Gastrocnemius medialis (tissue), 4 donors: ENCODE measurements at places on chromosomes 6 and 20. TPM values are rescaled to one million over a fixed set of nuclear protein-coding genes. Genes with fewer than 3 reads are reported as not detected.

Gene RTEL1
- total RNA-seq: 7.9 TPM

Gene ADGRF5
- total RNA-seq: 37.5 TPM

Gene PPP1R3D
- total RNA-seq: 12.0 TPM

DNA sequence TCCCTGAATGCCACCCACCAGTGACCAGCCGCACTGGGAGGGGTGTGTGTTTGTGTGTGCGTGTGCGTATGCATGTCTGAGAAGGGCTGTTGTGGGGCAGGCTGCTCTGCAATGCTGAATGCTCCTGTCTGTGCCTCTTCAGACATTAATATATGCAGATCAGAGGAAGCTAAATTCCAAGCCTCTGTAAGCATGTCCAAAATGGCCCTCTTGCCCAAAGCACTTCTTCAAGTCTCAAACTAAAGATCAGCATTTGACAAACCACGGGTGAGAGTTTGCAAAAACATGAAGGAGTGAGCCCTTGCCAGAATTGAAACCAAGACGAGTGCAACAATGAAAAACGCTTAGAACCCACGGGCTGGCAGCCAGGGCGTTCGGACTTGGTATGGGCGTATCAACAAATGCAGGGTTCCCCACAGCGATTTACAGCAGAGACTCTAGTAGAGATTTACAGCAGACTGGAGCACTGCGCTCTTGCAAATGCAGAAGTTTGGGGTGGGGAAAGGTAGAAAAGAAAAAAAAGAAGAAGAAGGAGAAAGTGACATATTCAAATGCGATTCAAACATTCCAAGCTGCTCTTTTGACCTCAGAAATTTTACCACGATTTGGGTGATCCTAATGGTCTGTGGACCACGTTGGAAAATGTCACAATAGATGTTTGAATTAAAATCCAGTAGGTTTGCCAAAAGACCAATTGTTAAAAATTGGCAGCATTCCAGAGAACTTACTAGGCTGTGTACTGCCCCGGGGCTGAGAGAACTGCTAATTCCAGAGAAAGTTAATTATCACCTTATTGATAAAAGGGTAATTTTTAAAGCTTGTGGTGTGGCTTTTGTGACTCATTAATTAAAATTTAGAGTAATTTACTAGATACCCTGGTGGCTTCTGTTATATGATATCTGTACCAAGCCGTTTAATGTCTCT lies 3.5 kb downstream of the SCML4 start:
- no peak overlapping the region for H3K27ac ChIP-seq
- DNase-seq: no peak
- no peaks in the 10 kb centered on the region for H3K27me3 ChIP-seq
- H3K4me3 ChIP-seq: peak overlapping the region; percentile 40

Gene CYP39A1
- total RNA-seq: 3.8 TPM

Gene RBM12
- total RNA-seq: 23.7 TPM

DNA sequence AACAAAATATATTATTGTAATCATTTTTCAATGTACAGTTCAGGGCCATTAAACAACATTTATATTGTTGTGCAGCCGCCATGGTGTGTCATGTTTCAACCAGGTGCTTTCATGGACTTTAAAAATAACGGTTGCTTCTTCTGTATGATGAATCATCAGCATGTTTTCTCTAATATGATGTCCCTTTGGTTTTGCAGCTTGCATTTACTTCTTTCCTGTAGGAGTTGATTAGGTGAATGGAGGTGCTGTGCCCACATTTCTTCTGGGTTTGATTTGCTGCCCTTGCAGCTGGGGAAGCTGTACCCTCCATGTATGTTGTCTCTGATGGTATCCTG lies 54.9 kb upstream of the TULP4 start:
- no peaks in the 10 kb centered on the region for H3K36me3 ChIP-seq
- no peak for DNase-seq
- H3K4me1 ChIP-seq: peaks cover 46% of the 10 kb centered on the region
- peak overlapping the region; percentile 67 for H3K27ac ChIP-seq
- H3K27me3 ChIP-seq: no peaks in the 10 kb centered on the region

Gene TSBP1
- total RNA-seq: not detected

Gene MDFI
- total RNA-seq: not detected

- H3K27ac ChIP-seq: no peak overlapping the region
- H3K4me1 ChIP-seq: no peaks in the 10 kb centered on the region
- H3K36me3 ChIP-seq: no peaks in the 10 kb centered on the region
Observed at GRCh38 chr6:78781001-78781400, 86.3 kb upstream of the IRAK1BP1 start.

- no peak overlapping the region for H3K4me3 ChIP-seq
- DNase-seq: no peak
- H3K27ac ChIP-seq: no peak overlapping the region
- H3K27me3 ChIP-seq: no peaks in the 10 kb centered on the region
- no peaks in the 10 kb centered on the region for H3K4me1 ChIP-seq
Observed at GRCh38 chr20:33252460-33252859, 16.7 kb downstream of the BPIFA1 start.

DNA sequence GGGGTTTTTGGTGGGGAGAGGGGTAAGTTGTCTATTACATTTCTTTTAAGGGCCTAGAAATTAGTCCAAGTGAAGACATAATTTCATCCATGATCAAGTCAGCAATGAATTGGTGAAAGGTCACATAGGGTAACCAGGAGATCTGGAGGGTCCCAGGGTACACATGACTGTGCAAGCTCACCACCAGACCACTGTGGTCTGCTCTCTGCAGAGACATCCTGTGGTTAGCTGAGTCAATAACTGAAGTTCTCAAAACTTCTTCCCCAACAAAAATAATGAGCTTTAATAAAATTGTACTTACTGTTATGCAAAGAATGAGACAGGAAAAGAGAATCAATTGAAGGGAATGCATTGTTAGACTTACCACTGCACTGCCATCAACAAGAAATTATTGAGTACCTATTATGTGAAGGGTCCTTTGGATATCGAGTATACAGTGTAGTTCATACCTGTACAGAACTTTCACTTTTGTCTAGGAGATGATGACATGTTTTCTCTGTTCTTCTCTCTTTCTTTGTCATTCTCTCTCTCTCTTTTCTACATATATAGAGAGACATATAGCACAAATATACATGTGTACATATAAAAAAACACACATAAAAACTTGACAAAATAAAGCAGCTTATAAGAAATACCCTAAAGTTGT lies 209.8 kb downstream of the GJA1 start:
- H3K27me3 ChIP-seq: no peaks in the 10 kb centered on the region
- no peak for DNase-seq
- H3K36me3 ChIP-seq: no peaks in the 10 kb centered on the region
- no peak overlapping the region for H3K4me3 ChIP-seq

DNA sequence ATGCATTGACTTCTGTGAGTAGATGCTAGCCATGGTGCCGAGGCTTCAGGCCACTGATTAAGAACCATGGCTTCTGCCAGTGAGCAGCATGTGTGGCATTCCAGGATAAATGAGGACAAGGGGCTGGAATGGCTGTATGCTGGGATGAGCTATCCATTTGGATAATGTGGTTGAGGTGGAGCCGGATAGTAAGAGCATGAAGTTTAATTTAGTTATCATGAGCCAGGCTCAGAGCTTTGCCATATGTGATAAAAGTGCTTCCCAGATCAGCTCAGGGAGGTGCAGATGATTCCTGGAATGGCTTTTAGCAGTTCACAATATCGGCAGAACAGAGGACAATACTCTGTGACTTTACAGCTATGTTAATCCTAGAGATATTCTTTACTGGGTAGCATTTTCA lies 34.6 kb upstream of the RNF8 start:
- H3K27me3 ChIP-seq: no peaks in the 10 kb centered on the region
- no peak for DNase-seq
- no peak overlapping the region for H3K27ac ChIP-seq
- no peaks in the 10 kb centered on the region for H3K36me3 ChIP-seq
- H3K4me1 ChIP-seq: no peaks in the 10 kb centered on the region

GRCh38 chr20:12965212-12965869 lies 43.4 kb upstream of the SPTLC3 start:
- H3K4me1 ChIP-seq: no peaks in the 10 kb centered on the region
- no peaks in the 10 kb centered on the region for H3K36me3 ChIP-seq
- H3K27ac ChIP-seq: no peak overlapping the region
- no peak overlapping the region for H3K4me3 ChIP-seq

DNA sequence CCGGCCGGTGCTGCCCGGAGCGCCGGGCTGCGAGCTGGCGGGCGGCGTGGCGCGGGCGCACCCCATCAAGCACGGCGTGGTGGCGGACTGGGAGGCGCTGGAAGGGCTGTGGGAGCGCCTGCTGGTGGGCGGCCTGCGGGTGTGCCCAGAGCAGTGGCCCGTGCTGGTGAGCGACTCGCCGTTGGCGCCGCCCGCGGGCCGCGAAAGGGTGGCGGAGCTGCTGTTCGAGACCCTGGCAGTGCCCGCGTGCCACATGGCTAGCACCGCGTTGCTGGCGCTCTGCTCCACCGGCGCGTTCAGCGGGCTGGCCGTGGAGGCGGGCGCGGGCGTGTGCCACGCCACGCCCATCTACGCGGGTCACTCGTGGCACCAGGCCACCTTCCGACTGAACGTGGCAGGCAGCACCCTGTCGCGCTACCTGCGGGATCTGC lies 517 bp downstream of the ACTL10 start:
- H3K27ac ChIP-seq: peak overlapping the region; percentile 76
- H3K27me3 ChIP-seq: no peaks in the 10 kb centered on the region
- H3K36me3 ChIP-seq: no peaks in the 10 kb centered on the region
- peak overlapping the region; percentile 65 for H3K4me3 ChIP-seq

Gene PAQR8
- total RNA-seq: 1.1 TPM

GRCh38 chr20:10328897-10329255 lies 105.1 kb downstream of the MKKS start:
- H3K27ac ChIP-seq: no peak overlapping the region
- H3K4me1 ChIP-seq: peaks cover 5% of the 10 kb centered on the region
- H3K36me3 ChIP-seq: no peaks in the 10 kb centered on the region
- no peak for DNase-seq

- no peaks in the 10 kb centered on the region for H3K27me3 ChIP-seq
- no peaks in the 10 kb centered on the region for H3K36me3 ChIP-seq
- DNase-seq: no peak
- H3K4me1 ChIP-seq: no peaks in the 10 kb centered on the region
Observed at GRCh38 chr20:11966186-11966585, 48.5 kb downstream of the BTBD3 start.

Gene EDN3
- 0.16 TPM for total RNA-seq

Gene FGD2
- total RNA-seq: 0.39 TPM

- no peak overlapping the region for H3K4me3 ChIP-seq
- DNase-seq: no peak
- H3K36me3 ChIP-seq: no peaks in the 10 kb centered on the region
- no peaks in the 10 kb centered on the region for H3K27me3 ChIP-seq
Observed at GRCh38 chr6:89952105-89952671, 57.9 kb downstream of the GJA10 start.

DNA sequence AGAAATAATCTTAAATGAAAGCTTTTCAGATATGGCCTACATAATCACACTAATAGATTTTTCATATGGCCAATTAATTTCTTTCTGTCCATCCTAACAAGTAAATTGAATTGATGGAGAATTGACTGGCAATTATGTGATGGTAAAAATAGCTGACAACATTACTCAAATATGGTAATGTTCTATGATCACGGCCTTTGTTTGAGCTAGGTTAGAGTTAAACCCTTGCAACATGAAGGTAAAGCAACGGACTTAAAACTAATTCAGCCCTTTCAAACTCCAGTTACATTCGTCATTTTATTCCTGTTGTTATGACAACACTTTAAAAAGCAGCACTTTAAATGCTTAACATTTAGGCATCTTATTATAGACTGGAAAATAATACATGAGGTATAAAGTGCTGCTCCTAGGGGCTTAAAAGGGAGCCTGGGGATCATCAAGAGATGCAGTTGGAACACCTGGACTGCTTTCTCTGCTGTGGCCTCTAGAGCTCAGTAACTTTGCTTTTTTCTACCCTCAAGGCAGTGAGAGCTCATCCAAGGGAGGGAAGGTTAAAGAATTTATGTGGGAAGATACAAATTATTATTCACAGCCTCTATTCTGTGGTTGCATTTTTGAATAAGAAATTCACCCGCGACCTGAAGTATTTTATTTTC lies 46.9 kb downstream of the RIPOR2 start:
- peaks cover 34% of the 10 kb centered on the region for H3K4me1 ChIP-seq
- no peaks in the 10 kb centered on the region for H3K36me3 ChIP-seq
- H3K4me3 ChIP-seq: no peak overlapping the region
- no peak for DNase-seq
- H3K27ac ChIP-seq: no peak overlapping the region
- H3K27me3 ChIP-seq: no peaks in the 10 kb centered on the region

GRCh38 chr6:30361661-30362060 lies 16.7 kb downstream of the RPP21 start:
- no peak overlapping the region for H3K27ac ChIP-seq
- no peak for DNase-seq
- no peaks in the 10 kb centered on the region for H3K4me1 ChIP-seq
- no peaks in the 10 kb centered on the region for H3K36me3 ChIP-seq

DNA sequence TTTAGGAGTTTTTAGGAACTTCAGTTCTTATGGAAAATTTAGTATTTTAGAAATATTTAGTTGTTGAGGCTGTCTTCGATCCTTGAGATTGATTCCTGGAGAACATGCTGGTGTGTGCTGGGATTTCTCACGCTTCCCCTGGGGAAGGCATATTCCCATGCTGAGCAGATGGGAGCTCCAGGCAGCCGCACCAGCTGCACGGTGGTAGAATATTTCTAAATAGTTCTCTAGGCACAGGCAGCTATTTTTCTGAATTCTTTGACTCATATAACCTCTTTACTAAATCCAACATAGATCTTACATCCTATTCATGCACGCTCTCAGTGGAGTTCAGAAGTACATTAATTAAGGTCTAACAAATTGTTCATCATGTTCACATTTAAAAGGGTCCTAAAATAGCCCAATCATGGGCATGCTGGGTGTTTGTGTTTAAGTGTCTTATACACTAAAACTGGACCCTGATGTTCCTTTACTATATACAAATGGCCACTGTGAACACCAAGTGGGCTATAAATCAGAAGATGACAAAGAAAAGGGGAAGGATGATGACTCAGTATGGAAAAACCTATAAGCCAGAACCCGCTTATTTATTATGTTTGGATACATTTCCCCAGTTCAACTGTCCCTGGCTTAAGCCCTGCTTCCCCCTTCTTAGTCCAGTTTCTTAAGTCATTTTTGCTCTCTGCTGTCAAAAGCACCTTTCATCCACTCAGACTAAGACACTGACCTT lies 138.5 kb downstream of the UST start:
- DNase-seq: no peak
- no peak overlapping the region for H3K27ac ChIP-seq
- H3K4me1 ChIP-seq: no peaks in the 10 kb centered on the region
- H3K27me3 ChIP-seq: no peaks in the 10 kb centered on the region
- H3K36me3 ChIP-seq: no peaks in the 10 kb centered on the region

GRCh38 chr20:5670036-5670536 lies 80.1 kb upstream of the SHLD1 start:
- DNase-seq: no peak
- H3K4me3 ChIP-seq: no peak overlapping the region
- H3K27me3 ChIP-seq: no peaks in the 10 kb centered on the region
- H3K36me3 ChIP-seq: no peaks in the 10 kb centered on the region
- no peaks in the 10 kb centered on the region for H3K4me1 ChIP-seq

GRCh38 chr20:36646678-36647077 lies 682 bp upstream of the SLA2 start:
- H3K27ac ChIP-seq: no peak overlapping the region
- no peaks in the 10 kb centered on the region for H3K4me1 ChIP-seq
- H3K36me3 ChIP-seq: no peaks in the 10 kb centered on the region
- H3K27me3 ChIP-seq: no peaks in the 10 kb centered on the region
- DNase-seq: no peak
- H3K4me3 ChIP-seq: no peak overlapping the region
